ENCODE measurements at places on chromosomes 6 and 20. TPM values are rescaled to one million over a fixed set of nuclear protein-coding genes. Genes with fewer than 3 reads are reported as not detected.
A peak's percentile ranks its signal among the peaks of the same experiment; 100 is the strongest.

The IER3 gene
- 952 TPM for total RNA-seq

The GABRR1 gene
- not detected for total RNA-seq

The AIF1 gene
- total RNA-seq = not detected

The BMP2 gene
- 0.15 TPM for total RNA-seq

The GHRH gene
- not detected for total RNA-seq

The ADGRF5 gene
- 0.17 TPM for total RNA-seq

The ZNF341 gene
- total RNA-seq = 4.9 TPM

The HAO1 gene
- 0.12 TPM for total RNA-seq

DNA sequence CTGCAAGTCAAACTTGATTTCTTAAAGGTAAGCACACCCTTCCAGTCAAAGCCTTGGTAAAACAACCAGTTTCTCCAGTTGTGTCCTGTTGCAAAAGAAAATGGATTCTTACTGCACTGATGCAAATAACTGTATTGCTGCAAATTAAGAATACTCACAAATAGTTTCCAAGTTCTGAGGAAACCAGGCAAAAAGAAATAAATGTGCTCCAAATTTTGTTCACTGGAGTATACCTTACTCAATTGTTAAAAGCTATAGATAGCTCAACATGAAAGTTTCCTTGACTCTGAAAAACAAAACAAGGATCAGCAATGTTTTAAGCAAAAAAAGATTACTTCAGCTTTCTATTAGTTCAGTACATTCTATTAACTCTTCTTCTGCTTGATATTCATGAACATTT is 75.2 kb downstream of the SLC16A10 start:
- DNase-seq = no peak

DNA sequence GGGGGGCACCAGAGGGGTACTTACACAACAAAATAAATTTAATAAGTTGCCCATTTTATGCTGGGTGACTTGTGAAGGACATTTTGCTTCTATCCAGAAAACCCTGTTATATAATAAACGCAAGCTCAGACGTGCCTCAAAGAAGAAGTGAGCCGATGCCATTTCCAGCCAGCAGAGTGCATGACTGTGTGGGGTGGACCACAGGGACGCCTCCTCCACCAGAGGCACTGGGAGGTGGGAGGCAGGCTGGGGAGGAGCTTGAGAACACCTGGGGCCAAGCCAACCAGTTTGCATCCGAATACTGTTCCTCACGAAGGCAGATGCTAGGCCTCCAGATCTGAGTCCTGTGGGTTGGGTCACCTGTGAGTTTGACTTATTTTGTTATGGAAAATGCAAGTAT is 363.8 kb downstream of the RNGTT start:
- no peak for DNase-seq

GRCh38 chr6:44399991-44400390 is 12.5 kb downstream of the CDC5L start:
- DNase-seq = no peak

- DNase-seq = no peak
Measured at GRCh38 chr6:117989086-117989485, 82.0 kb downstream of the SLC35F1 start.

DNA sequence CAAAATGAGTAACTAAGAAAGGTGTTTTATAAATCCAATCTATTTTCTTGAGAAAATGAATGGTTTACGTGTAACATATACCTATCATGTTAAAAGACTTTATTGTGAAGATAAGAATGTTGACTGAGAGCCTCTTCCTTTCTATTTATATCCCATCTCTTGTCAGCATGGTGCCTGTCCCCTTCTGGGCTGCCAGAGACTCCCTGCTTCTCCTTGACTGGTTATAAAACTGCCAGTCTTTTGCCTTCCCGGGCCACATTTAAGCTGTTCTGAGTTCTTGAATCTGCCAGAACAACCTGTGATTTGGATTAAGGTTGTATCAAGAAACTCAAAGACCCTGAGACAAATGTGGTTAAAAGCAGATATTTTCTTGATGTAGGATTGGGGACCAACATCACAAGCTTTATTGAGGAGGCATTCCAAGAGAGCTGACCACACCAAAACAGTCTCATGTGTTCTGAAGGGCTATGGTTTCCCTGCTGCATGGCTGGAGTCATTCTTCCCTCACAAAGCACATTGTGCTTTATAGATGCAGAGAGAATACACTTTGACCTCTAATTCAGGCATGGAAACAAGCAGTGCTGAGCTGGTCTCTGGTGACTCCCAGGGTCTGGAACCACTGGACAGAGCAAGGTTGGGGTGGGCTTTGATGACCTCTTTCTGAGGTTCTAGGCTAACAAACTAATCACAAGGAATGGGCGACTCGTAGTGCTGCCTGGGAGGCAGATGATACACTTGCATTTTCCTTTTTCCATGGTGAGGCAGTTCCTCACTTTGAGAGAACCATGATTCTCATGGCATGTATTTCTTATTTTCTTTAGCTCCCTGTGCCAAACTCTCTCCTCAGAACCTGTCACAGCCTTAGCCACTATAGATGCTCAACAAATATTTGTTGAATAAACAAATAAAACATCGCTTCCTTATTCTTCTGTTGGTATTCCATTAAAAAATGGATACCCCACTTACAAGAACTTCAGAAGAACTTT is 205.0 kb upstream of the PREP start:
- no peak for DNase-seq

GRCh38 chr6:14373648-14374437 is 256.3 kb downstream of the CD83 start:
- no peak for DNase-seq

- no peak for DNase-seq
Measured at GRCh38 chr6:14986370-14986769, 259.5 kb upstream of the JARID2 start.

- DNase-seq = no peak
Measured at GRCh38 chr6:33634946-33635345, 13.8 kb downstream of the ITPR3 start.

GRCh38 chr20:22533823-22534751 is 50.3 kb downstream of the FOXA2 start:
- DNase-seq = no peak

DNA sequence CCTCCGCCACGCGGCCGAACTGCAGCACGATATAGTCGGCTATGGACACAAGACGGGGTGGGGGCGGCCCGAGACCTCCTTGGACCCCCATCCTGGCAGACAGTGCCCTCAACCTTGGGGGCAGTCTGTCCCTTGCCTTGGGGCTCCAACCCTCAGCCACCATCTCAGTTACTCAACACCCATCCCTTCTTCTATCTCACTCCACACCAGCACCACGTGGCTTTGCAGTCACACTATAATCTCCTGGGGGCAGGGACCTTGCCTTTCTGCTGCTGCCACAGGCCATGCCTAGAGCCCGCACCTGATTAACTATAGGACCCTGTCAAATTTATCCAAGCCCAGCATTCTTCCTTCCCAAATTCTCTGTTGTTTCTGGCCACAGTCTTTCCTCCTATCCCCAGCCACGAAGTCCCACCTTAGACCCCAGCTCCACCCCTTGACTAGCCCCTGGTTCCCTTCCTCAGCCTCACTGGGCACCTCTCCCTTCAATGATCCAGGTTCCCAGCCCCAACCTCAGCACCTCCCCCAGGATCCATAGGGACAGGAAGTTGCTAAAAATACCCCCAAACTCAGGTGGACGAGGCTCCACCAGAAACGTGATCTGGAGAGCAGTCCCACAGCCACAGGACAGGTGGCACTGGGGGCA is 1.7 kb upstream of the TEAD3 start:
- no peak for DNase-seq

DNA sequence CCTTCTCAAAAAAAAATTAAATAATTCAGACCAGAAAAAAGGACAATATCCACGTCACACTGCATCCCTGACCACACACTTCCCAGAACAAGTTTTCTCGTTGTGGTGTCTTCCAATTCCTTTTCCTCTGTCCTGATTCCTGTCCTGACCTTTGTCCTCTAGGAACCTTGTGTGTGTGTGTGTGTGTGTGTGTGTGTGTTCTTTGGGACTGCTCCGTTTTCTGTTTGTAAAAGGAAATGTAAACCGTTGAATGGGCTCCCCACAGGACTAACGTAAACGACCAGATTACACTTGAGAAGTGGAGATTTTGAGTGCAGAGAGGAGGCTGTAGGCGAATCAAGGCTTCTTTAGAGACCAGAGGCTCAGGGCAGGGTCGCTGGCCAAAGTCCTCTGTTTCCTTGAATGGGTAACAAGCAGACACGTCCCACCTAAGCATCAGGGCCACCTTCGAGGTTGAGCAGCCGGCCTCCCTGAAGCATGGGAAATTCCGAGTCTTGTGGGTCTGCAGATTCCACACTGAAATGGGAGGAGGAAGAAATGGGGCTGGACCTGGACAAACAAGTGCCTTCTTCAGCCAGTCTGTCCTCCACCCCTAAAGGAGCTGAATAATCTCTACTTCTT is 7.3 kb downstream of the ZBTB46 start:
- DNase-seq = no peak

DNA sequence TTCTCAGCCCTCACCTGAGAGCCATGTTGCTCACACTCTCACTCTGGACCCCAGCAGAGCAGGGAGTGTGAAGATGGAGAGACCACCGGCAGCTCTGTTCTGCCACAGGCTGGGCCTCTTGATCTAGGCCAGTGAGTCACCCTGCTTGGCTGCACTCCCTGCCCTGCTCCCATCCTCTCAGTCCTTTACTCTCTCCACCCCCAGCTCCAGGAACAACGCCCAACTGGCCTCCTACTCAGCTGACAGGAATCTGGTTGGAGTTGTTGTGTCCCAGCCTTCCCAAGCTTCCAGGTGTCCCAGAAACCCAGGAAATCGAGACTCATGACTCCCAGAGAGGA is at the start of gene PSORS1C1:
Gene PSORS1C1 (plus strand): TSS at position 260 of the 338 bp plus-strand sequence. CDS start 14,833 bp downstream, outside the sequence.
- peak; percentile 90 for DNase-seq

GRCh38 chr6:52754443-52754842 is 8.8 kb downstream of the GSTA2 start:
- no peak for DNase-seq

DNA sequence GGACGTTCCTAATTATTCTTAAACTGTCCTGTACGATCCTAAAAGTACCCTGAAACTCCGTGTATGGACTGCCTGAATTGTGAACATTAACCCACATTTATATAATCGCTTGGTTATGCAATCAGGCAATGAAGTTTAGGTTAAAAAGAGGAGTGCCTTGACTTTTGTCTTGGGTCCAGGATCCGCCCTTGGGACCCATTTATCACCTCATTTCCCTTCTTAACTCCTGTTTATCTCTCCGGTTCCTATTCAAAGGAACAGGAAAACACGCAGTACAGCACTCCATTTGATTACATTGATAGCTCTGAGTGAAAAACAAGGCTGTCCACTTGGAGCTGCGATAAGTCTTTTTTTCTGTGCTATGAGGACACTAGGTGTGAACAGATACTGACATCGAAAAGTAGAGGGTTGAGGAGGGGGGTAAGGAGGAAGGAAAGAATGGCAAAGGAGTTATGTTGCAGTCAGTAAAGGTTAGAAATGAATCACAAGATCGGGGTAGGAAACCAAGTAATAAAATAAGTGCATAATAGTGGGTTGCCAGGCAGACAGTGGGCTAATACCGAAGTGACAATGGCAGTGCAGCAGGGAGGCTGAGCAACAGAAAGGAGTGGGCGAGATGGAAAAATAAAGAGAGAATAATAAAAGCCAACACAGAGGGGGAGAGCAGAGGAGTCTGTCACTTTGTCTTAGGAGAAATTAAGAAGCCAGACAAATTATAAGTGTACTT is 15.9 kb upstream of the PCK1 start:
- DNase-seq = no peak

GRCh38 chr6:16504609-16505008 is 256.7 kb downstream of the ATXN1 start:
- DNase-seq = no peak

DNA sequence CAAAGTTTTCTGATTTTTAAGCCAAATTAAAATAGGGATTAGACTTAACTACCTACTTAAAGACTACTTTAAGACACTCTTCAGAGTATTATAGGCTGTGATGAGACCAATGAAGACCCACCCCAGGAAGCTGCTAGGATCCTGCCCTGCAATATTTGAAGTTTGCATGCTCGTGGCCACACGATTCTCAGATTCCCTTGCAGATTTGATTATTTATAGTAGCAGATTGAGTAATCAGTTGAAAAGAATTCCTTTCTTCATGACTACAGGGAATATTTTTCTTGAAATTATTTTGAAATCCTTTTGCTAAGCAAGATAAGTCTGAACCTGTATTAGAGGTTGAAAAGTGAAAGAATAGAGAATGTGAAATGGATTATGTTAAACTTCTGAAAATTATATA is 122.3 kb downstream of the B3GAT2 start:
- DNase-seq = no peak

- no peak for DNase-seq
Measured at GRCh38 chr6:115945812-115946211, 114.9 kb downstream of the FRK start.

- DNase-seq = no peak
Measured at GRCh38 chr6:148457137-148457842, 114.7 kb downstream of the SASH1 start.

DNA sequence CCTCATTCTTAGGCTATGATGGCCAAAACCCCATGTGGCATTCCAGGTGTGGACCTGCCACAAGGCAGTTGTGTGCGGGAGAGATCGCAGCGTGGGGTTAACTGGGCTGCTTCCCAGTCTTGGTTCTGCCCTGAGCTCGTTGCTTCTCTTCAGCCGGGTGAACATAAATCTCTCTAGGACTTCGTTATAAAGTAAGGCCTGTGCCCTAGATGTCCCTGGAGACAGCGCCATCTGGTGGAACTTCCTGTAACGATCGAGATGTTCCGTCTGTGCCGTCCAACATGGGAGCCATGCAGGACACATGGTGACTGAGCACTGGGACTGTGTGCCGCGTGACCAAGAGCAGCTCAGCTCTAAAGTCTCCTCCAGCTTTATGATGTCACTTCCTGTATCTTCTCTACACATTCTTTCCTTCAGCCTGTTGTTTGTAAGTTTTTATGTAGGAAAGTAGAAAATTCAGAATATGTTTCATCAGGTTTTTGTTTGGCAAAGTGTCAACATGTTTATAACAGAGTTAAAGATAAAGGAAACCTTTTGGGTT is 26.8 kb upstream of the RPP40 start:
- peak; percentile 83 for DNase-seq

- DNase-seq = no peak
Measured at GRCh38 chr20:21450572-21450971, 53.2 kb upstream of the NKX2-4 start.

GRCh38 chr6:78157606-78158005 is 504.8 kb downstream of the MEI4 start:
- no peak for DNase-seq

- DNase-seq = no peak
Measured at GRCh38 chr20:14966203-14966602, 628.8 kb upstream of the FLRT3 start.

- no peak for DNase-seq
Measured at GRCh38 chr20:60653111-60653845, 598.8 kb upstream of the CDH4 start.

GRCh38 chr20:59571151-59571550 is 33.2 kb upstream of the PHACTR3 start:
- no peak for DNase-seq

GRCh38 chr6:126439040-126439439 is 99.1 kb downstream of the CENPW start:
- no peak for DNase-seq

GRCh38 chr6:41408576-41408975 is 73.2 kb downstream of the NCR2 start:
- no peak for DNase-seq
